Testis (tissue), 5 donors: ENCODE measurements at places on chromosomes 1 and 21. TPM values are rescaled to one million over a fixed set of nuclear protein-coding genes. Genes with fewer than 3 reads are reported as not detected.

Gene LCE6A
- total RNA-seq, result not detected

DNA sequence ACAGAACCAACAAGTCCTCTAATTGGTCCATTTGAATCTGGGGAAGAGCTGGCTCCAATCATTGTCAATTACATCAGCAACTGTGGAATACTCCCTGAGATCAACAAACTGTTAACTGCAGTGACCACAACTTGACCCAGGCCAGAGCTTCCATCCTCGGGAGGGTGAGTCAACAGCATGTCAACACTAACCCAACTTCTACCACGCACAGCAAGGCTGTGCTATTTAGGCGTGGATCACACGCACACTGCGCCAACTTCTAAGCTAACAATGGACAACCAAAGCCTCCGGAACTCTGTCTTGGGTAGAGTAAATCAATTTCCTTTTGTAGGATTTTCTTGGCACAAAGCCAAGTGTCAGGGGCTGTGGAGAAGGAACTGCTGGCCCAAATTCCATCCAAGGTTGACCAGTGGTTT is 30.4 kb downstream of the APP start:
- no peak for DNase-seq

Gene NOS1AP
- total RNA-seq, result 5.1 TPM

DNA sequence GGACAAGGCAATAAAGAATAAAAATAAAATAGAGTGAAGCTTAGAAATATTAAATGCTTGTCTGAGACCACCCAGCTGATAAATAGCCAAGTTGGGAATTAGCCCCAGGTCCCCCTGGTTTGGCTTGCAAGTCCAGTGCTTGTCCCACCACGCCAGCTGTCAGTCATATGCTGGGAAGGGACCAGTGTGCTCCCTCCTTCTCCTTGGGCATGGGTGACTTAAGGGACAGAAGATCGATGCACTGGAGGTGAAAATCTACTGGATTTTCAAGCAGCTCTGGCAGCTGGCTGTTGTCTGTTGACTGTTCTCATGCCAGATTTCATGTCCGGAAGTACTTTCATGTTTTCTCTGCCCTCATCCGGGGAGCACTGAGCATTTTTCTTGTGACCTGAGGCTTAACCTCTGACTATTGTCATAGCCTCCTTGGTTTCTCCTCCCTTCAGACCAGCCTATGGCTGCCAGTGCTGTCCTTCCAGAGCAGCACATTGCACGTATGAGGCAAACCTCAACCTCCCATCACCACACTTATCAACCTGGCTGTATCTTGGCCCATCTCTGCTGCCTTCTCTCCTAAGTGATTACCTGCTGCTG is 12.4 kb downstream of the LMOD1 start:
- DNase-seq, result no peak

GRCh38 chr1:74180490-74180889 is 17.5 kb downstream of the LRRIQ3 start:
- no peak for DNase-seq

Gene SAMSN1
- total RNA-seq, result 0.71 TPM
